Spinal cord (tissue), 10 donors: ENCODE measurements at places on chromosomes 11 and 22. TPM values are rescaled to one million over a fixed set of nuclear protein-coding genes. Genes with fewer than 3 reads are reported as not detected.

Gene OR52N4
- total RNA-seq = not detected

DNA sequence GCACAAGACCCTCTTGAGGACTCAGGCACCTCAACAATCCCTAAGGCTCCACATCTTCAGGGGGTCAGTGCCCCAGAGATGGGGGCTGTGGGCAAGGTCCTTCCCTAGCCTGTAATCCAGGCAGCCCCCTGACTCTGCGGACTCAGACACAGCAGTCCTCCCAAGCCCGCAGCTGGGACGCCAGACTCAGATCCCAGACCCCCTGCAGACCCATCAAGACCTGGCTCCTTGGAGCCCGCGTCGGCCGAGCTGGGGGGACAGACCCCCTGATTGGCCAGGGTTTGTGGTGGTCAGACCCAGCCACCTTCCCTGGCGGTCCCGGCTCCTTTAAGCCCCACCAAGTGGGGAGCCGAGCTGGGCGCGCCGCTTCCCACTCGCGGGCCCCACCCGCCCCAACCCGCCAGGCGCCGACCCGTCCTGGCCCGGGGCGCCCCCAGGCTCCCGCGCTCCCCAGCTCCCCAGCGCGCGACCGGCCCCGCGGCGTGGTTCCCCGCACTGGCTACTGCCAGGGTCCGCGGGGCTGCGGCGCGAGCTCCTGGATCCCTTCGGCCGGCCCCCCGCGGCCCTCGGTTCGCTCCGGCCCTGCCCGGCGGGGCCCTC lies 458 bp downstream of the OSBPL5 start:
- H3K4me1 ChIP-seq = peaks cover 73% of the 10 kb centered on the region
- H3K36me3 ChIP-seq = peaks cover 3% of the 10 kb centered on the region
- no peak overlapping the region for H3K27ac ChIP-seq
- no peak for DNase-seq
- peak overlapping the region; percentile 69 for H3K4me3 ChIP-seq

DNA sequence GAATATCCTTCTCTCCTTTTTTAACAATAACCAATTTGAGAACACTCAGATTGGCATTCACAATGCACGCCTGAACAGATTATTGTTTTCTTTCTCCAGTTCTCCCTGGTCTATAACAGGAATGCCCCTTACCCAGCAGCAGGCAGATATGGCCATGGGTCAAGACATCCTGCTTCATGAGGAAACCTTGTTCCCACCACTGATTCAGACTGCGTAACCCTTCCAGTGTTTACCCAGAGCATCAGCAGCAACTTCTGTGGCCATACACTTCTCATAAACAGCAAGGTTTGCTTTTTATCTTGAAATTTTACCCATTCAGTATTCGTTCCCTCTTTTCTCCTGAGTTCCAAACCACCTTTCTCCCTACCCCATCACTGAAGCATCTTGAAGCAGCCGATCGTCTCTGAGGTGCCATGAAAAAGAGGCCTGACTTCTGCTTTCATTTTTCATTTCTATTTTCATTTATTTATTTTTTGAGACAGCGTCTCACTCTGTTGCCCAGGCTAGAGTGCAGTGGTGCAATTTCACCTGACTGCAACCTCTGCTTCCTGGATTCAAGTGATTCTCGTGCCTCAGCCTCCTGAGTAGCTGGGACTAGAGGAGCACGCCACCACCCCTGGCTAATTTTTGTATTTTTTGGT lies 9.6 kb downstream of the PTS start:
- no peak overlapping the region for H3K4me3 ChIP-seq
- no peak for DNase-seq
- no peak overlapping the region for H3K27ac ChIP-seq
- H3K4me1 ChIP-seq = no peaks in the 10 kb centered on the region
- H3K27me3 ChIP-seq = no peaks in the 10 kb centered on the region

DNA sequence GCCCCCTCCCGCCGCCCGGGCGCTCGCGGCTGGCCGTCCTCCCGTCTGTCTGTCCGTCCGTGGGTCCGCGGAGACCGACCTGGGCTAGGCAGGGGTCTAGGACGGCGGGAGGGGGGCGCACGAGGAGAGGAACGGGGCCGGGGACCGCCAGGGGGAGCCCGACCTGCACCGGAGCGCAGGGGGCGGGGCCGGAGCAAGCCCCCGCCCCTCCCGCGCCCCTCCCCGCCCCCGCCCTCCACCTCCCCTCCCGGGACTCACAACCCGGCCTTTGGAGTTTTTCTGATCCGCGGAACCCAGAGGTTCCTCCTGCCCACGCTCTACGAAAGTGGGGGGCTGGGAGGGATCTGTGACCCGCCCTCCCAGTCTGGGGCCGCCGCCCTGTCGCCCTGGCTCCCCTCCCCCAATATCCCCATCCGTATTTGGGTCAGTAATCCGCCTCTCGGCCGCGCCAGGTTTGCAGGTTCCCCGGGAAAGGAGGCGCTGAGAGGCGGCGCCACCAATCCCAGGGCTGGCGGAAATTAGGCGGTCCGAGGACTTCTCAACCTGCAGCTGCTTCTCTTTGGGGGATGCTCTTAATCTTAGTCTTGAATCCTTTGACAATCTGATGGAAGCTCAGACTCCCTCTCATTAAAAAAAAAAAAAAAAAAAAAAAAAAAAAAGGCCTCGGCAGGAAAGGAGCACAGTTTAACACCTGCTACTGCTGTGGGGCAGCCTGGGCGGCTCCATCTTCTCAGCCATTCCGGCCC lies 925 bp upstream of the KCNJ11 start:
- peaks cover 41% of the 10 kb centered on the region for H3K36me3 ChIP-seq
- peaks cover 40% of the 10 kb centered on the region for H3K4me1 ChIP-seq
- DNase-seq = peak; percentile 55
- H3K27ac ChIP-seq = no peak overlapping the region

Gene POLD4
- total RNA-seq = 7.8 TPM

- H3K27ac ChIP-seq = peak overlapping the region; percentile 64
- H3K36me3 ChIP-seq = peaks cover 40% of the 10 kb centered on the region
- DNase-seq = peak; percentile 95
- no peaks in the 10 kb centered on the region for H3K27me3 ChIP-seq
- H3K4me3 ChIP-seq = peak overlapping the region; percentile 55
- peaks cover 47% of the 10 kb centered on the region for H3K4me1 ChIP-seq
Measured at GRCh38 chr11:61718621-61719302, 33.7 kb upstream of the MYRF start.

- H3K4me3 ChIP-seq = no peak overlapping the region
- H3K36me3 ChIP-seq = no peaks in the 10 kb centered on the region
- DNase-seq = no peak
- peaks cover 3% of the 10 kb centered on the region for H3K4me1 ChIP-seq
- H3K27me3 ChIP-seq = no peaks in the 10 kb centered on the region
- H3K27ac ChIP-seq = no peak overlapping the region
Measured at GRCh38 chr11:73201888-73202780, 15.9 kb upstream of the P2RY2 start.

DNA sequence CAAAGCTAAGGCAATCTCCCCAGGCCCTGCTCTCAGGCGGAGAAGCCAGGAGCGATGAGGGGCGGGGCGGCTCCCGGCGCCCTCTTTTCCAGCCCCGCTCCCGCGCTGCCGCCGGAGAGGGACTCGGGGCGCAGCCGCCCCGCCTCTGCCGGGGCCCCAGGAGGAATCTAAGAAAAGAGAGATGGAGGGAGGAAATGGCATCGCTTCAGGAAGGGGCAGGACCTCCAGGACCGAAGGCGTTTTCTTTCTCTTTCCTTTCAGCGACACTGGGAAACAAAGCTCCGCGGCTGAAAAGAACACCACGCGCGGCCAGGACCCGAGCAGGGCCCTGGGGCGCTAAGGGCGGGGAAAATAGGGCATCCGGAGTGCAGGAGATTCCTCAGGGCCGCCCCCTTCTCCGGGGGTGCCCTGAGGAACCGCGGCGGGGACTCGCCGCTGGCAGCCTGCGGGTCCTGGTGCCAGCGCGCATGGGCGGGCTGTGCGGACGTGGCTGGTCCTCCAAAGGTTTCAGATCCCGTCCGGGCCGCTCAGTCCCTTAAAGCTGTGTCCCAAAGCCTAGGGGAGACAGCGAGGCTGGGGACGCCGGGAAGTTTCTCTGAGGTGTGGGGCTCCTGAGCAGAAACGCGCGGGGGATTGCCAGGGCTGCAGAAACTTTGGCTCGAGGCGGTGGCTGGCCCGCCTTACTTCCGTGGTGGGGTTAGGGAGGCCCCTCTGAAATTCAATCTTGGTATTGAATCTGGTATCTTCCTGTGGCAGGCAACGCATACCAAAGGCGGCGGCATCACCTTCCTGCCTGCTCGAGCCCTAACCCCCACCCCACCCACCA lies 2.8 kb upstream of the BSX start:
- peaks cover 31% of the 10 kb centered on the region for H3K4me1 ChIP-seq
- peak overlapping the region; percentile 45 for H3K4me3 ChIP-seq
- H3K36me3 ChIP-seq = no peaks in the 10 kb centered on the region
- no peak overlapping the region for H3K27ac ChIP-seq
- peaks cover 76% of the 10 kb centered on the region for H3K27me3 ChIP-seq
- no peak for DNase-seq

Gene NKAPD1
- total RNA-seq = 24.8 TPM

DNA sequence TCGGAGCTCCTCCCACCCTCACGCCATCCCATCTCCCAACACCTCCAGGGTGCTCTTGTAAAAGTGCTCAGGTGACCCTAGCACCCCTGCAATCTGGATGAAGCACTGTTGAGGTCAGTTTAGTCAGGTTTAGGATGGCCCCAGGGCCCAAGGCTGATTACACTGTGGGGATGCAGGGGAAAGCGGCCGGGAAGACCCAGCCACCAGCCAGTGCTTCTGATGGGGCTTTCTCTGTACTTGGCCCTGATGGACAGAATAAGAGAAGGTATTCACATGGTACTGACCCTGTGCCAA lies 28.7 kb downstream of the TPBGL start:
- H3K27me3 ChIP-seq = no peaks in the 10 kb centered on the region
- no peak overlapping the region for H3K27ac ChIP-seq
- no peaks in the 10 kb centered on the region for H3K4me1 ChIP-seq
- no peak overlapping the region for H3K4me3 ChIP-seq
- H3K36me3 ChIP-seq = peaks cover 57% of the 10 kb centered on the region
- DNase-seq = no peak

Gene THY1
- total RNA-seq = 70.0 TPM

GRCh38 chr11:113262594-113262993 lies 51.8 kb upstream of the TTC12 start:
- DNase-seq = no peak
- peaks cover 13% of the 10 kb centered on the region for H3K4me1 ChIP-seq
- H3K27ac ChIP-seq = no peak overlapping the region
- H3K4me3 ChIP-seq = no peak overlapping the region
- H3K36me3 ChIP-seq = peaks cover 51% of the 10 kb centered on the region

Gene LAMTOR1
- 81.4 TPM for total RNA-seq

DNA sequence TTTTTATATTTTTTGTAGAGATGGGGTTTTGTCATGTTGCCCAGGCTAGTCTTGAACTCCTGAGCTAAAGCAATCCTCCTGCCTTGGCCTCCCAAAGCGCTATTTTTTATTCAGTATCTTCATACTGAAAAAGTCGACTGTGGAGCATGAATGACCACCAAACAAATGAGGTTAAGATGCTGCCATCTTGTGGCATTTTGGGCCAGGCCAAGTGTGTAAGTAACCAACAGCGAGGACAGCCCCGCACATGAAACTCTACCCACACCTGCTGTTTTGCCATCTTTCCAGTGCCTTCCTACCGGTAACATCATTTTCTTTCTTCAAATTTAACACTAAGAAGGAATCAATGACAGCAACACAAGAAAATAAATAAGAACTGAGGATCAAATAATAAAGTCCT lies 32.2 kb upstream of the AQP11 start:
- H3K27ac ChIP-seq = no peak overlapping the region
- no peaks in the 10 kb centered on the region for H3K4me1 ChIP-seq
- DNase-seq = no peak

Gene GPHA2
- 3.5 TPM for total RNA-seq

DNA sequence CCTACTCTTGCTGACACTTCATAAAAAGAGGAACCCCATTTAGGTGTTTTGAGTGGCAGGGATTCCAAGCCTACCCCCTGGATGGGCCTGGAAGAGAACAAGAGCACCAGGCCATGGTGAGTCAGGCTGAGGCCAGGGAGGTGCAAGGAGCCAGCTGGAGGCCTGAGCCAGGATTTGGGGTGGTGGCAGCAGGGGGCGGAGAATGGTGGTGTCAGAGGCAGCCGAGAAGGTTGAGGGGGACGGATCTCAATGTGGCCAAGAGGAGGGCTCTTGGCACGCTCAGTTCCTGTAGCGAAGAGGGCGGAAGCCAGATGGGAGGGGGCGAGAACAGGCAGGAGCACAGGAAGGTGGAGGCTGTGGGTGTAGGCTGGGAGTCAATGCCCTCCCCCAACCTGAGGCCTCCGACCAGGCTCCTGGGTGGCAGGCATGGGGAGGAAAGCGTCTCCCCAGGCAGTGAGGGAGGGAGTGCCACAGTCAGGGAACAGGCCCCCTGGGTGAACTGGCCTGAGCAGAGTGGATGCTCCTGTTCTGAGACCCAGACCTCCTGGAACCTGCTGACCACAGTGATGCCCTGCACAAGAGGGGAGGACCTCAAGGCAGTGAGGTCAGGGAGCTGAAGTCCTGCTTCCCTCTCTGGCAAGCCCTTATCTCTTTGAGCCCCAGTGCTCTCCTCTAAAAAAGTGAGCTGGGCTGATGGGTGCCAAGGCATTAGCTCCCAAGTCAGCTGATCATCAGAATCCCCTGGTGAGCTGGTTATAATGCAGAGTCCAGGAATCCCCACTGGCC lies 13.9 kb downstream of the RTN4RL2 start:
- no peak for DNase-seq
- H3K27me3 ChIP-seq = peaks cover 33% of the 10 kb centered on the region
- H3K4me1 ChIP-seq = peaks cover 12% of the 10 kb centered on the region
- H3K36me3 ChIP-seq = peaks cover 11% of the 10 kb centered on the region
- H3K27ac ChIP-seq = no peak overlapping the region

- no peak for DNase-seq
- no peaks in the 10 kb centered on the region for H3K27me3 ChIP-seq
- H3K4me3 ChIP-seq = no peak overlapping the region
- H3K27ac ChIP-seq = no peak overlapping the region
Measured at GRCh38 chr11:7332451-7332850, 80.7 kb downstream of the SYT9 start.

Gene CCDC116
- total RNA-seq = 0.28 TPM

Gene NPAS4
- total RNA-seq = 1.8 TPM

Gene MACROD1
- total RNA-seq = 18.9 TPM

GRCh38 chr22:32322986-32323385 lies 34.7 kb upstream of the RFPL3 start:
- DNase-seq = no peak
- no peak overlapping the region for H3K4me3 ChIP-seq
- no peak overlapping the region for H3K27ac ChIP-seq
- peaks cover 7% of the 10 kb centered on the region for H3K4me1 ChIP-seq
- H3K36me3 ChIP-seq = no peaks in the 10 kb centered on the region
- peaks cover 3% of the 10 kb centered on the region for H3K27me3 ChIP-seq

Gene MAPK8IP2
- total RNA-seq = 42.3 TPM

DNA sequence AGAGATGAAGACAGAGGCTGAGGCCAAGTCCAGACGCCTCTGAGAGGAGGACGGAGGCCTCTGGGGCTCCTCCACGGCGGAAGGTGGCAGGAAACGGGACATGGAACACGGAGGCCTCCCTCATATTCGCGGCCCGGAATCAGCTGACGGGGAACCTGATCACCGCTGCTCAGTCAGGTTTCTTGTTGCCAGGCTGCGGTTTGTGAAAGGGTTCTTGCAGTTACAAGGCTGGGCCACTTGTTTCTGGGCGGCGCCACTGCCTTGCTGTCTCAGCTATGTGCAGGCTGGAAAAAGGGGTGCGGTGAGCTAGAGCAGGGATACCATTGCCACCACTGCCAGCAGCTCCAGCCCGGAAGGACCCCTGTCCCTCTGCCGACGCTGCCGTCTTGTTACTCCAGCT lies 10.0 kb upstream of the MMP1 start:
- no peak overlapping the region for H3K27ac ChIP-seq
- no peaks in the 10 kb centered on the region for H3K27me3 ChIP-seq
- no peak for DNase-seq
- H3K36me3 ChIP-seq = no peaks in the 10 kb centered on the region
